ENCODE measurements at places on chromosomes 5 and 9.

DNA sequence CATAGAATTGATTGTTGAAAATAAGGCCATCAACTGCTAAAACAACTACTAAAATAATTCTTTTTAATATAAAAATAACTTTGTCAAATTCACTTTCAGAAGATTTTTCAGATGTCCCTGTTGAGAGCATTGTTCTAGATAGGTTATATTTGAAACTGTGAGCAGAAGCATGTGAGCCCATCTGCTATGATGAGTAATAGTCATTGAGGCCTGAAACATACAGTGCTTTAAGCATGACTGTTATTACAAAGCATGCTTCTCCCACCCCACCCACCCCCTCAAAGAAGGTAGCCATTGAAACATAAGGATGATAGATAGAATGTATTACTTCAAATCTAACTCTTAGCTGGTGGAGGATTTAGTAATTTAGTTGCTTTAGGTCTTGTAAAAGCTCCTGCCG is 86.0 kb downstream of the UHRF2 start:
- DNase-seq = no peak

DNA sequence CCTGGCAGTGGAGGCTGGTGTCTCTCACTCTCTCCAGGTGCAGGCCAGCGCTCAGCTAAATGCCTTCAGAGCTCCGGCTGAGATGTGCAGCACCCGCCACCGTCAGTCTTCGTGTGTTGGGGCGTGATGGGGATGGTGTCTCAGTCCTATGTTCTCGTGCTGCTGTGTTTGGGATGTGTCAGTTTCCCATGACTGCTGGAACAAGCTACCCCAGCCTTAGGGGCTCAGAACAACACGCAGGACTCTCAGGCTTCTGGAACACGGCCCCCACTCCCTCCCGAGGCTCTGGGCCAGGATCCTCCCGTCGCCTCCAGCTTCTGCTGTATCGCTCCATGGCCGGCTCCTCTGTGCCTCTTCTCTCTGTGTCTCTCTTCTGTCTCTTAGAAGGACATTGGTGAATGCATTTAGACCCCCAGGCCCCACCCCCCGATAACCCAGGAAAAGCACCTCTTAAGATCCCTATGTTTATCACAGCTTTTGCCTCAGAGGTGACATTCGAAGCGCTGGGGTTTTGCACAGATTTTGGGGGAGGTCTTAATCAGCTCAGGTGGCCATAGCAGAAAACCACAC is 9.6 kb upstream of the CEP72 start:
- DNase-seq = no peak

DNA sequence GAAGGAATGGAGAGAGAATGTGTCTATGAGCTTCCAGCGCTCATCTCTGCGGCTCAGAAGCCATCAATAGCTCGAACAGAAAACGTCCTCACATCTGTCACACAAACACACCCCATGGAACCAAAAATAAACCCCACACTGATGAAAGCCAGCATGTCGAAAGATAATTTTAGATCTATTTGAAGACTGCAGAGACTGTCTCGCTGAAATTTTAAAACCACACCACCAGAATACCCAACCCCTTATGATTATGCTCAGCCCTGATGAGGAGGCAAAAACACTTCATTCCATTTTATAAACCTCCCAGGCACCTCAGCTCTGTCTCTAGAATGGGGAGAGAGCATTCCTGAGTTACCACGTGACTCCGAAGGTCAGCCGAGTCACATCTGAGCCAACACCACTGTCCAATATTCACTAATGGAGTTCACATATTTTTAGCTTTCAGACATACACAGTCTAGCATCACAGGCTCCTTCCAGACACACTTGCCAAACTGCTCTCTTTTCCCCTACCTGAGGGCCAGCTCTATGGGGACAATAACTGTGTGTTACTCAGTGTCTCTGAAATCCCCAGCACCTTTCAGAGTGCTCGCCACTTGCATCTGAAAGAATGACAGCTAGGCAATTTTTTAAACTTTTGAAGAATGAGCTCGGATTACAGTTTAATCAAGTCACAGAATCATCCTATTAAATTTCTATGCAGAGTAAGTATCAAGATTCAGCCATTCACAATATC is 63.2 kb downstream of the SERINC5 start:
- DNase-seq = no peak

DNA sequence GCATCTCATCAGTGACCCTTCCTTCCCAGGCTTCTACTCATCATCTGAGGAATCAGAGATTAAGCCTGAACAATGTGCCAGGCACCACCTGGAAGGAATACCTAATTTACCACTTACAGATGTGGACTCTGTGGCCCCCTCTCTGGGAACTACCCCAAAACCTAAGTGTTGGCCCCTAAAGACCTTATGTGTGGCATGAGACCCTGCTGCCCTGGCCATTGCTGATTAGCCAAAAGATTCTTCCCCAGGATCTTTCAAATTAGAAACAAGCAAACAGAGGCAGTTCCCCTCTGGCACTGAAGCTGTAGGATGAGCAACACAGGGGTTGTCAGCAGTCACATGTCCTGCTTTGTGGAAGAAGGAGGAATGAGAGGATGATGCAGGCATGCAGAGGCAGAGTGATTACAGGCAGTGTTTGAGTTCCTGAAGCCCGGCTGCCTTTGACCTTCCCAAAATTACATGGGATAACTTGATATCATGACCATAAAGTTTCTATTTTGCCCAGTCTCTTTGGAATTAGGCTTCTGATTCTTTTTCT is 10.6 kb downstream of the SPINK4 start:
- DNase-seq = no peak

- no peak for DNase-seq
These were observed 14.4 kb upstream of the SPINK4 start for GRCh38 chr9:33225319-33226147.

- no peak for DNase-seq
These were observed 120.3 kb upstream of the FTMT start for GRCh38 chr5:121731377-121731776.

Data from NCI-H2171 (cell line).